ENCODE measurements at places on chromosomes 1 and 21. TPM values are rescaled to one million over a fixed set of nuclear protein-coding genes. Genes with fewer than 3 reads are reported as not detected.

- DNase-seq = peak; percentile 68
These were observed 367.1 kb upstream of the ESRRG start for GRCh38 chr1:217090060-217090911.

GRCh38 chr1:31900790-31901189 lies 37.4 kb downstream of the PTP4A2 start:
- no peak for DNase-seq

GRCh38 chr1:172148213-172148612 lies 272.3 kb upstream of the C1orf105 start:
- DNase-seq = no peak

TFF2 gene
- total RNA-seq = not detected

FAM163A gene
- total RNA-seq = not detected

Data from right cardiac atrium (tissue), 5 donors.